ENCODE measurements at places on chromosomes 4 and X.

DNA sequence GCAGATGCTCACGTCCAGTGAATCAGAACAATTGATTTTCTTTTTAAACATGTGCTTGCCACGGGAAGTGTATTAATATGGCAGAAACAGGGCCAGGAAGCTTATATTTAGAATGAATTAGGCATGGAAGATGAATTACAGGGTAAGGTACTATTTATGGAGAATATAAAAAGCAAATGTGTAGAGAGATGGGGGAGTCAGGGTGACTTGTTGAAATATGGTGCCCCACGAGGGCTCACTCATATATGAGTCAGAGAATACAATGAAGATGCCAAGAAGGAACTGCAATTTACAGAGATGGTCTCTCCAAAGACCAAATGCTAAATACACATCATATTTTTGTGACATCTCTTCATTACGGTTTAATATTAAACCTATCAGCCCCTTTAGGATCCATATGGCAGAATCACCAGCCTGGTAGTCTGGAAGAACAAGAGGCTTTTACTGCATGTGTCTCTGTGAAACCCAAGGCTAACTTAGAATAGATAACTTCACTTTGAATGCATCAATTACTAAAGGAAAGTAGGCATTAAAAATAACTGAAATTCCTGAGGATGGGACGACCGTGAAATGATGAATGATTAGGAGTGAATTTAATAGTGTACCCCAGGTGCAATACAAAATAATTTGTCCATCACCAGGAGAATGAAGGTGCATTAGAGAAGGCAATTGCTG lies 385.3 kb downstream of the ARHGAP24 start:
- DNase-seq = no peak

DNA sequence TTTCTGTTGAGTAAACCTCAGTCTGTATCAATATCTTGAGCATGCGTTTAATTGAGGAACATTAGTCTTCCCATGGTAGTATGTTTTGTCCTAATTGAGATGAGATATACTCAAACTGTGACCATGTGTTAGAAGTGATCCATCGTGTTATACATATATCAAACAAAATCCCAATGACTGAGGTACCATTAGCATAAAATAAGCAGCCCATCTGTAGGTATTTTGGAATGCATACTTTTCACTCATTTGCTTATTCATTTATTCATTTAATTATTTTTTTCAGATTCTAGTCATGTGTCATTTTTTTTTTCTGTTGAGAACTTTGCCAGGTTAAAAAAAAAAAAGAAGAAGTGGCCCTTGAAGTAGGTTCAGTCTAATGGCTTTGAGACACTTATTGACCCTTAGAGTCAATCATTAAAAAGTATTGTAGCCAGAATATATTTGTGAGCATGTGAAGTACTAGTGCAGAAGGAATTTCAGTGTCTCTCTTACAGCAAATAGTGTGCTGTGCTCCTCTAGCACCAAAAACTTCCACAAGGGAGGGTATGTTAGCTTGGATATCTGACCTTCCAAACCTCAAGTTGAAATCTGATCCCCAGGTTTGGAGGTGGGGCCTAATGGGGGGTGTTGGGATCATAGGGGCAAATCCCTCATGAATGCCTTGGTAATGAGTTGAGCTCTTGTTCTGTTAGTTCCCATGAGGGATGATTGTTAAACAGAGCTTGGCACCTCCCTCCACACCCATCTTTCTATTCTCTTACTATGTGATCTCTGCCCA lies 130.8 kb upstream of the NPY2R start:
- DNase-seq = no peak

DNA sequence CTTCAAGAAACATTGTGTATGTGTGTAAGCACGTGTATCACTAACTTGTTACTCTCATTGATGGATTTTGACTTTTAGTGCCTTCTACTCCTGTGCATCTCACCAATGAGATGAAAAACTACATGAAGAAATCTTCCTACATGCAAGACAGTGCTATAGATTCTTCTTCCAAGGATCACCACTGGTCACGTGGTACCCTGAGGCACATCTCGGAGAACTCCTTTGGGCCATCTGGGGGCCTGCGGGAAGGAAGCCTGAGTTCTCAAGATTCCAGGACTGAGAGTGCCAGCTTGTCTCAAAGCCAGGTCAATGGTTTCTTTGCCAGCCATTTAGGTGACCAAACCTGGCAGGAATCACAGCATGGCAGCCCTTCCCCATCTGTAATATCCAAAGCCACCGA lies 86.5 kb downstream of the SLC10A6 start:
- no peak for DNase-seq

DNA sequence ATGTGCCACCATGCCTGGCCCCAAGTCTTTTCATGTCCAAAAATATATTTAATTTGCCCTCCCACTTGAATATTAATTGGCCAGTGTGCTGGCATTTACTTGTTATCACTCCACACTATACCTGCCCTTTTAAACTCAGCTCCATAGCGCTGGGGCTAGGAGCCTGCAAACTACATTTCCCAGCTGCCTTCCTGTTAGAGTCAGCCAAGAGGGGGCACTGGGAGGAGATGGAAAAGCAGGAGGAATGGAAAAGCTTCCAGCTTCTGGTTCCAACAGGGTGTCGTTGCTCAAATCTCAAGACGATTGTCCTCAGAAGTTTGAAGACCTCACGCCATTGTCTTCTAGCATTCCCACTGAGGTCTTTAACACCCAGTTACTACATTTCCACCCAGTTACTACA lies 315.5 kb downstream of the BCOR start:
- DNase-seq = no peak

- no peak for DNase-seq
Observed at GRCh38 chr4:621296-622070, 3.9 kb upstream of the PDE6B start.
